Aorta (tissue), 5 donors: ENCODE measurements at places on chromosomes 5 and 9. TPM values are rescaled to one million over a fixed set of nuclear protein-coding genes. Genes with fewer than 3 reads are reported as not detected.

GRCh38 chr5:156475182-156476157 lies 148.5 kb downstream of the SGCD start:
- no peaks in the 10 kb centered on the region for H3K4me1 ChIP-seq
- no peaks in the 10 kb centered on the region for H3K27me3 ChIP-seq
- H3K27ac ChIP-seq = no peak overlapping the region
- no peak for DNase-seq

- no peak overlapping the region for H3K27ac ChIP-seq
- no peaks in the 10 kb centered on the region for H3K36me3 ChIP-seq
- no peaks in the 10 kb centered on the region for H3K27me3 ChIP-seq
- DNase-seq = no peak
- H3K4me1 ChIP-seq = no peaks in the 10 kb centered on the region
These were observed 1778.8 kb upstream of the CDH6 start for GRCh38 chr5:29414681-29415080.

- H3K4me3 ChIP-seq = no peak overlapping the region
- no peaks in the 10 kb centered on the region for H3K27me3 ChIP-seq
- no peak for DNase-seq
- H3K36me3 ChIP-seq = no peaks in the 10 kb centered on the region
These were observed 8.8 kb upstream of the GLIPR2 start for GRCh38 chr9:36127652-36128244.

DNA sequence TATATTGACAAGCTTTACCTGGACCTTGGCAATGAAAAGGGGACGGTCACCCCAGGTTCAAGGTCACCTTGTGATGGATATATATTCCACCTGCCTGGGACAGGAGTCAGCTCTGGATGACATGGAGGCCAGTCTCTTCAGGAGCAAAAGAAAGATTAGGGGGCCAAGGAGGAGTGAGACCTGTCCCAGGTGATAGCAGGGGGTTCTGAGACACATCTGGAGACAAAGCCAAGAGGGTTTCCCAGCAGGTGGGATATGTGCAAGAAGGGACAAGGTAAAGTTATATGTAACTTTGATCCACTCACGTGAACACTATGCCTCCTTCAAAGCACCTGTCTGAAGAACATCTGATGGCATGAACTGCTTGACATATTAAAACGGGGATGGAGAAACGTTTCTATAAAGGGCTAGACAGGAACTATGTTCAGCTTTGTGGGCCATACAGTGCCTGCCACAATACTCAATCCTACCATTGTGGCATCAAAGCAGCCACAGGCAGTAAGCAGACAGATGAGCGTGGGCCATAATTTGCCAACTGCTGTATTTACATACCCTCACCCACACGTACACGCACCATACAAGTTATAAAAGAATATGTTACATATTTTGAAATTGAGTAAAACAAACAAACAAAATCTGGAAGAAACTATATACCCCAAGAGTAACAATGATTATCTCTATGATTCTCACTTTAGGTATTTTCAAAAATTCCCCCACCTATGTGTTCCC lies 62.9 kb upstream of the ZNF622 start:
- H3K27me3 ChIP-seq = no peaks in the 10 kb centered on the region
- no peak for DNase-seq
- H3K27ac ChIP-seq = no peak overlapping the region
- no peak overlapping the region for H3K4me3 ChIP-seq
- no peaks in the 10 kb centered on the region for H3K36me3 ChIP-seq

DNA sequence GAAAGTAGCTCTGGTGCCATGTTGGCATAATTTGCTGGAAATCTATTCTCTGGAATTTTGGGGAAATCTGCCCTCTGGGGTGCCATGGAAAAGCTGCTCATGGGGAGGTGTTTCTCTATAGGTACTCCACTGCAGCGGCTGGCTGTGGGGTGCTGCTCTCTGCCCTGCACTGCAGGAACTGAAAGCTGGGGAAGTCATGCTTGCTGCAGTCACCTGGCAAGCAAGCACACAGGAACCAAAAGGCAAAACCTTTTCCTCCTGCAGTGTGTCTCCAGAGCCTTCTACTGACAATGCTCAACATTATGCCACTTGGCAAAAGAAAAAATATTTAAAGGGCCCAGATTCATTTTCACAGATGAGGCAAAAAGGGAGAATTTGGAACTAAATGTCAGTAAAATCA lies 25.8 kb upstream of the CARNMT1 start:
- H3K4me3 ChIP-seq = no peak overlapping the region
- no peaks in the 10 kb centered on the region for H3K36me3 ChIP-seq
- H3K27ac ChIP-seq = no peak overlapping the region
- H3K27me3 ChIP-seq = no peaks in the 10 kb centered on the region

DNA sequence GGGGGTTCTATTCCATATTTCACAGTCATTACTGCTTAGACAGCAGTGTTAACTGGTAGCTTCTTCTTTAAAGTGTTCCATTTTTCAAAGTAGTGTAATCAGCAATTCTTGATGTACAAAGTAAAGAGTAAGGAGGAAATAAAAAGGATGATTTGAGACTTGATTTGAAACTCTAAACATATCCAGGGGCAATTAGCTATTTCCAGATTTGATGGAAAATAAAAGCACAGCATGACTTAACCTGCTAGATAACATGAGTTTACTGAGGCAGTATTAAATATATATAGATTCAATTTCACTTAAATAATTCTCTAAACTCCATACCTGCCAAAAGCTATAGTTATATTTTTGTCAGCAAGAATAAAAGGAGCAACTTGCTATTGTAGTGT lies 29.8 kb downstream of the NR2F1 start:
- H3K36me3 ChIP-seq = no peaks in the 10 kb centered on the region
- peaks cover 2% of the 10 kb centered on the region for H3K27me3 ChIP-seq

- H3K4me3 ChIP-seq = no peak overlapping the region
- peaks cover 4% of the 10 kb centered on the region for H3K4me1 ChIP-seq
- no peaks in the 10 kb centered on the region for H3K36me3 ChIP-seq
- no peaks in the 10 kb centered on the region for H3K27me3 ChIP-seq
- H3K27ac ChIP-seq = no peak overlapping the region
These were observed 2.5 kb downstream of the CENPP start for GRCh38 chr9:92328225-92328624.

GRCh38 chr5:83099445-83099844 lies 22.1 kb downstream of the XRCC4 start:
- no peak overlapping the region for H3K4me3 ChIP-seq
- no peak for DNase-seq
- no peaks in the 10 kb centered on the region for H3K4me1 ChIP-seq
- H3K36me3 ChIP-seq = no peaks in the 10 kb centered on the region
- no peak overlapping the region for H3K27ac ChIP-seq

DNA sequence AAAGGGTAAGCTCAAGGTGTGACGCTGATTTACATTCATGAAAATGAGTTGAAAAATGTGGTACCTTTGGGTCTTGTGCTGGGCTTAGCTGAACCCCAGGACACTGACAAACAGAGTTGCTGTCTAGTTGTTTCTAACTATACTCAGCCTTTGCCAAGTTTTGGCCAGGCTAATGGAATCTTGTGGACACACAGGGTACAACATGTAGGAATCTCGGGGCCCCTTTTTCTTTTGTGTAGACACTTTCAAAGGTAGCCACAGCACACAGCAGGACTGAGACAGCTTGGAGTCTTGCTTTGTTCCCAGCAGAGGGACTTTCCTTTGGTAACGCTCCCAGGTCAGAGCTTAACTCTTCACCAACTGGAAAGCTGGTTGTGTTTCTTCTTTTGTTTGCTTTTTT lies 7.8 kb downstream of the LIX1 start:
- H3K27ac ChIP-seq = no peak overlapping the region
- no peaks in the 10 kb centered on the region for H3K27me3 ChIP-seq
- H3K4me1 ChIP-seq = no peaks in the 10 kb centered on the region
- DNase-seq = no peak
- H3K36me3 ChIP-seq = no peaks in the 10 kb centered on the region

DNA sequence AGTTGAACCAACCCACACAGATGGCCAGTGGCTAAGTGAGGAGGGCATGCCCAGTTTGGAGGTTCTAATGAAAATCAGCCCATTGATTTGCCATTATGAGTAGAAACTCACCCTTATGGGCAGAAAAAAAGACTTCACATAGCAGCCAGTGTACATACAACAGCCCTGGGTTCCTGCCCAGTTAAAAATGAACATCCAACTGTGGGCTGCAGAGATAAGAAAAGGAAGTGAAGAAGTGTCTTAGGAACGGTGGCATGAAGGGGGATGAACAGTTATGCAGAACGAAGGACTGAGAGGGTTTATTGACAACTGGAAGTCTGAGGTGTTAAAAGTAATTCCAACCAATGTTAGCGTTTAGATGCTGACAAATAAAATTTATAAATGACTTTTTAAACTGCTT lies 118.4 kb downstream of the MARCHF3 start:
- DNase-seq = no peak
- no peaks in the 10 kb centered on the region for H3K36me3 ChIP-seq
- H3K4me1 ChIP-seq = no peaks in the 10 kb centered on the region
- no peak overlapping the region for H3K27ac ChIP-seq
- no peaks in the 10 kb centered on the region for H3K27me3 ChIP-seq

DNA sequence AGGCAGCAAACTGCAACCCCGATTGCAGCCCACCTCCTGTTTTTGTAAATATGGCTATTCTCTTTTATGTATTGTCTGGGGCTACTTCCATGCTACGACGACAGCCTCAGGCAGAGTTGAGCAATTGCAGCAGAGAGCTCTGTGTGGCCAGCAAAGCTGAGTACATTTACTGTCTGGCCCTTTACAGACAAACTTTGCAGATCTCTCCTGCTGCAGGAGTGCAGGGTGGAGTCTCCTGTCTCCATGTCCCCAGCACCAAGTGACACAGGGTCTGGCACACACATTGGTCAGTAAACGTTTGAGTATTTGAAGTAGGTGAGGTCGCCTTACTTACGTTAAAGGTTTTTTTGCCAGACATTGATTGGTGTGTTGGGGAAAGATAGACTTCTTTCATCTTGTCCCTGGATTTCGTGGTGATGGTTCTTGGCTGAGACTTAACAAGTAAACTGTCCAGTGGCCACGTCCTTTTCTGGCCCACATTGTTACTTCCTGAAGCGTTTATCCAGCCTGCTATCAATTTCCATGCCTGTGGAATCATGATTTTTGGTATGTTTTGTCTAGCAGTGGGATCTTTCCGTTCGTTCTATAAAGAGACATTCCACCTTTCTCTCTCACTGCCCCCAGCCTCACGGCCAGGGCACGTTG lies 27.2 kb downstream of the PRRC2B start:
- DNase-seq = peak; percentile 26
- no peak overlapping the region for H3K4me3 ChIP-seq
- no peak overlapping the region for H3K27ac ChIP-seq
- H3K4me1 ChIP-seq = peaks cover 6% of the 10 kb centered on the region
- no peaks in the 10 kb centered on the region for H3K36me3 ChIP-seq

DNA sequence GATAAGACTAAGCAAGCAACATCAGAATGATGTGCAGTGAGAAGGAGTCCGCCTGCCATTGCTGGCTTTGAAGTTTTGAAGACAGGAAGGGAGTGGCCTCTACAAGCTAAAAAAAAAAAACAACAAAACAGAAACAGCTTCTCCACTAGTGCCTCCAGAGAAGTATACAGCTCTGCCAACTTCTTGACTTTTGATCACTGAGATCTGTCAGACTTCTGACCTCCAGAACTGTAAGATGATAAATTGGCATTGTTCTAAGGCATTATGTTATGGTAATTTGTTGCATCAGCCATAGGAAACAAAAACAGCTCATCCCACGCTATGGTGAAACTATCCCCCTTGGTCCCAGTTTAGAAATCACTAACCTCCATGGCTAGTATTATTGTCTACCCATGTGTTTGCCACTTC lies 131.0 kb upstream of the VCAN start:
- H3K4me1 ChIP-seq = peaks cover 3% of the 10 kb centered on the region
- H3K27ac ChIP-seq = no peak overlapping the region
- H3K27me3 ChIP-seq = no peaks in the 10 kb centered on the region
- no peak for DNase-seq
- H3K36me3 ChIP-seq = no peaks in the 10 kb centered on the region
- H3K4me3 ChIP-seq = no peak overlapping the region

DNA sequence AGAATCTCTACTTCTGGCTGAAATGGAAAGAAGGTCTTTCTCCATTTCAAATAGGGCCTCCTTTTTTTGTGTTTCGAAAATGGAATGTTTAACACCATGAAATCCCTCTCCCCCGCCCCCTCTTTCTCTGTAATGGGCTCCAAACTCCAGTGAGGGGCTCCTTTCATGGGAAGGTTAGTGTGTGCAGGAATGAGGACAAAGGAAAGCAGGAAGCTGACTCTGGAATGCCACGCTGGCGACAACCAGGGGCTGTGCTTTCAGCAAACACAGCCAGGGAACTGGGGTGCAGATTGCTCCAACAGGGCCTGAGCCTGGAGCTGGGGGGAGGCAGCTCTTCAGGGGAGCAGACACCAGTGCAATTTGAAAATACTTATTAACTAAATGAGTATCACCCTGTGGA lies 82.8 kb downstream of the CRB2 start:
- H3K36me3 ChIP-seq = peaks cover 2% of the 10 kb centered on the region
- H3K27ac ChIP-seq = no peak overlapping the region
- DNase-seq = peak; percentile 25

DNA sequence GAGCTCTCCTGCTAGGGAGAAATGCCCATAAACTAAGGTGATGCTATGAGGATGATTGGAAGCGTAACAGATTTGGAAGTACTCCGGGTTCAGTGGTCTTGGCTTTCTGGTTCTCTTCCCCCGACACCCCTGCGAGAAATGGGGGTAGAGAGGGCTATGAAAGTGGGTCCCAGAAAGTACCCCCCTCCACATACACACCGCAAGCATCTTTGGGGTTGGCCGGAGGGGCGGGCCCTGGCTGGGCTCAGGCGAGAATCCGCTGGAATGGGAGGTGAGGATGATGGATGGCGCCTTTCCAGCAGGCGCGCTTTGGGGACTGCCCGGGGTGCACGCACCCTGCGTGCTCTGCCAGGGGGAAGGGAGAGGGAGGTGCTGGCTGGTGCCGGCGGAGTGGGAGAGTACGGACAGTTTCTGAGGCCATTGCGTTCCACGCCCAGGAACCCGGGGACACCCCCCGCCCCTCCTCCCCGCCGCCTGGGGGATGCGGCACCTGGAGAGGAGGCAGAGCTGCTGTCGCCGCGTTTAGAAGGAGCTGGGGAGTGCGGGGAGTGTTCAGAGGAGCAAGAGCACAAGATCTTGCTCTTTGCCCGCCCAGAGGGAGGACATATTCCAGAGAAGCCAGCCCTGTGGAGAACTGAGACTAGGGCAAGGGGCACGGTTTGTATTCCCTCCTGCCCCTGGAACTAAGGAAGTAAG lies 1.9 kb downstream of the PCSK5 start:
- peak; percentile 73 for DNase-seq
- H3K36me3 ChIP-seq = no peaks in the 10 kb centered on the region

Gene FAM78A
- 6.3 TPM for total RNA-seq

Gene OMD
- total RNA-seq = 36.4 TPM

Gene PPIC
- 71.1 TPM for total RNA-seq

Gene CTSV
- not detected for total RNA-seq

Gene TMEM252
- not detected for total RNA-seq
